ENCODE measurements at places on chromosomes 16 and 17.

DNA sequence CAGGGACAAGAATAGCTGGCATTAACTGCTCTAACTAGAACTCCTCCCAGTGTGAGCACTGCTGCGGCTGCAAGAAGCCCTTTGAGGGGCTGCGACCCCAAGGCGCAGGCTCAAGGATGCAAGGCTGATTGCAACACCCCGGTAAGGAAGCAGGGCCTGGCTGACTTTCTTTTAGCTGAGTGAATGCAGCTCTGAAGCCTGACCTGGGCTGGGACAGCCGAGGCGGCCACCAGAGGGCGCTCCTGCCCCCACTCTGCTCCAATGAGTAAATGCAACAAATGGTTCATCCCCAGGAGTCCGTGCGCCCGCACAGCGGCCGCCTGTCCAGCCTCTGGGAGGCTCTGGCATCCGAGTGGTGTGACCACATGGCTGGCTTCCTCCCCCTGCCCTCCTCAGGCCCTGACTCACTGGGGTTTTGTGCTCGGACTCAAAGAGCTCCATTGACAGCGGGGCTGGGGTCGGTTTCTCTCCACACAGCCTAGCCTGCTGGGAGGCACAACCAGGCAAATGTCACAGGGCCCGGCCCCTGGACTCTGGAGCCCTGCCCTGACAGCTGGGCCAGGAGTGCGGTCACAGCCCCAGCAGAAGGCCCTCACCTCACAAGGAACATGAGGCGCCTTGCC lies at the start of gene SMIM5:
TSS of gene SMIM5 (plus strand) at position 572 of the 623 bp plus-strand sequence. CDS start 6,768 bp downstream, outside the sequence.
- DNase-seq = peak; percentile 98

DNA sequence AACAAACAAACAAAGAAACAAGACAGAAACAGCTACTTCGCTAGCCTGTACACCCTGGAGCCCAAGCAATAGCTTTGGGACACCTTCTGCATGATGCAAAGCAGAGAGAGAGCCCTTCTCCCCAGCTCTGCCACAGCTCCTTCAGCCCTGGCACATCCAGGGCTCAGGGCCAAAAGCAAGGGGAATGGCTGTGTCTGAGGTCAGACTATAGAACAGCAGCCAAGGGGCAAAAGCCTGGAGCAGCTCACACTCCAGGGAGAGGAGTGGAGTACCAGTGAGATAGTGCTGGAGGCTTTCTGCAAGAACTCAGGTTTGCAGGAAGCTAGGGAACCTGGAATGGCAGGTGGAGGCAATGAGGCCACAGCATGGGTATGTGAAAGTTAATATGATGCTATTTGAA lies 11.6 kb upstream of the SEPHS2 start:
- no peak for DNase-seq

DNA sequence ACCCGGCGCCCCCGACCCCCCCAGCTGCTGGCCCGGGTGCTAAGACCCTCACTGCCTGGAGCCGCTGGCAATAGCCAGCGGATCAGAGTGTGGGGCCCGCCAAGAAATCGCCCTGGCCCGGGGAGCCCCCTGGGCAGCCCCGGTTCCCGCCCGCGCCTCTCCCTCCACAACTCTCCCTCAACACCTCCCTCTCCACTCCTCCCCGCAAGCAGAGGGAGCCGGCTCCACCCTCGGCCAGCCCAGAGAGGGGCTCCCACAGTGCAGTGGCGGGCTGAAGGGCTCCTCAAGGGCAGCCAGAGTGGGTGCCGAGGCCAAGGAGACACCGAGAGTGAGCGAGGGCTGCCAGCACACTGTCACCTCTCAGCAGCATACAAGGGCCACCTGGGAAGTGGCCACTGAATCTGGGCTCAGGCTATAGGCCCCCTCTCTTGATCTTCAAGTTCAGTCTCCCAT lies 385.5 kb downstream of the SEC14L1 start:
- DNase-seq = no peak

DNA sequence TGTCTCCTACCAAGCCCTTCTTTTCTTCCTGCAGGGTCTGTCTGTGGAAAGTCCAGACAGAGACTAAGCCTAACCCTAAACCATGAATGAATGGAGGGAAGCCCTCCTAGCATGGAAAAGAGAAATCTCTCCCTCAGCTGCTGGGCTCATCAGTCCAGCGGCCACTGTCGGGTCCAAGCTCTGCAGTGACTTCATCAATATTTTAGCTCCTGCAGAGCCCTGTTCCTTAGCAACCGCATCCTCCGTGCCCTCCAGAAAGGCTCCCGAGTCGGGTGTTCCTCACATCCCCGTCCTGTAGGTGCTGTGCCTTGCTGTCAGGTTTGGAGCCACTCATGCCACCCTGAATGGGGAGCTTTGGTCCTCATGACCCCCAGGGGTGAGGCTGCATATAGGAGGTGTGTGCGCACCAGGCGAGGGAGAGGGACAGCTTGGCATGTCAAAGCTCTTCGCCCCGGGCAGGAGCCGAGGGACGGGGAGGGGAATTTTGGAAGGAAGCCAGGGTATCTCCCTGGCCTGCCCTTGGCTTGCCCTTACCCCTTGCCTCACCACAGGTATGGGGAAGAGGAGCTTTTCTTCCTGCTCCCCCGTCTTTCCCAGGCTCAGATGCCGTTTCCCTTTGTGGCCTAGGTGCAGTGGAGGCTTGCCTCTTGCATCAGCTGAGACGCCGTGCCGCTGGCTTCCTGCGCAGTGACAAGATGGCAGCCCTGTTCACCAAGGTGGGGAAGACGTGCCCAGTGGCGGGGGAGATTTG lies 23.9 kb downstream of the SGSM2 start:
- no peak for DNase-seq

DNA sequence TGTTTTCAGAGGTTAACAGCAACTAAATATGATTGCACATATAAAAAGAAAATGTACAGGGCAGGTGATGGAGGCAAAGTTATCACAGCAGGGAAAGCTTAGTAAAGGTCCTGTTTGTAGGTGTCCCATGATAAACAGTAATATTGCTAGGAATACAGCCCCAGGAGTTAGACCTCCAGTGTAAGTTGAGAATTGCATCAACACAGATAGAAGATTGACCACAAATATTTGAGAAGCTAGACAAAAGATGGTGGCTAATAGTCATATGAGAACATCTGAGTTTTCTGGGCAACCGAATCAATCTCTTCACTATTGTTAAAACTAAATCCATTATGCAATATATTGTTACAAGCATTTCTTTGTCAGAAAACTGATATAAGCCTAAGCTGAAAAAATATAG lies 152.6 kb downstream of the CDH11 start:
- no peak for DNase-seq

GRCh38 chr16:84380405-84380804 lies 12.1 kb downstream of the ATP2C2 start:
- no peak for DNase-seq

DNA sequence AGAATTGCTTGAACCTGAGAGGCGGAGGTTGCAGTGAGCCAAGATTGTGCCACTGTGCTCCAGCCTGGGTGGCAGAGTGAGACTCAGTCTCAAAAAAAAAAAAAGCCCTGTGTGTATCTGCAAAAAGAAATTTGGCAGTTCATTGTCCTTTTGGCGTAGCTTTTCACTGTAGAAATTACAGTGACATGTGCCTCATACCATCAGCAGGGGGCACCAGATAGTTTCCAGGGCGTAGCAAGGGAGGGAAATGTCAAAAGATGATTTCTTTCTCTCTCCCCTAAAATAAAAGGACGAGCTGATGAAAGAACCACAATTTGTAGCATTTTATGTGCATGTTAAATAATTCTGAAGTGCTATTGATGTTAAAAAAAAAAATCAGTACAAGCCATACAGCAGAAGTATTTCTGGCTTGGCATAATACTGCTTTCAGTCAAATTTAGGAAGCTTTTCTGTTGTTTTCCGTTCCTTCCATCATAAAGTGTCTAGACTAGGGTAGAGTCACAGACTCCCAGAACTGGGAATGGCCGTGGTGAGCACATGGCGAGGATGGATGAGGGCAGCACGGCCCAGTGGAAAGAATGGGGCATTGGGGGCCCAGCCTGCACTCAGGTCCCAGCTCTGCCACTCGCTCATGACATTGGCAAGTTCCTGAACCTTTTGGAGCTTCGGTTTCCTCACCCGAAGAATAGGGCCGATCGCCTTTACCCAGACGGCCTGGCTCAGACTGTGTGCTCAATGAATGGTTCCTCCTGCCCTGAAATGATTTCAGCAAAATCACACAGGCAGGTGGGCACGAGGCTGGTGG lies 59.8 kb upstream of the RPH3AL start:
- peak; percentile 28 for DNase-seq

- DNase-seq = no peak
Observed at GRCh38 chr16:25110387-25110947, 1.1 kb upstream of the LCMT1 start.

DNA sequence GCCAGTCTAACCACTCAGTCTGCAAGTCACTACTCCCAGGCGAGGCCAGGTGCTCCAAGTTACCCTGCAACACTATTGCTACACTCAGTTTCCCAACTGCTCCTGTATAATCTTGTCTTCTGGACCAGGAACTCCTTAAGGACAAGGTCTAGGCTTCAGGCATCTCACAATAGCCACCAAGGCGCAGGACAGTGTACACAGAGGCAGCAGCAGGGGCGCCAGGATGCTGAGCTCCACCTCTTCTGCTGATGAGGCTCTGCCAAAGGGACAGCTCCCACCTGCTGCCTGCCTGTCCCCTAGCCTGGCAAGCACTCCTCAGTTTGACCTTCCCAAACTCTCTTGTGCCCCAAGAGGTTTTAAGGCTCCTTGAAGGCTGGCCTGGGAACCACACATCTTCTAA lies 3.4 kb downstream of the SLC25A11 start:
- no peak for DNase-seq

- DNase-seq = no peak
Observed at GRCh38 chr16:85112364-85112763, at the start of gene CIBAR2. CIBAR2 (minus strand) TSS chr16:85112472; CDS start chr16:85112352, 120 bp downstream.

GRCh38 chr16:66052745-66053144 lies 313.7 kb upstream of the CDH5 start:
- no peak for DNase-seq

GRCh38 chr17:34384271-34384670 lies 21.2 kb upstream of the CCL1 start:
- DNase-seq = no peak

GRCh38 chr16:10629592-10629963 lies 49.2 kb upstream of the EMP2 start:
- DNase-seq = no peak
